NCI-H82 (cell line): ENCODE measurements at places on chromosomes 11 and 22.

DNA sequence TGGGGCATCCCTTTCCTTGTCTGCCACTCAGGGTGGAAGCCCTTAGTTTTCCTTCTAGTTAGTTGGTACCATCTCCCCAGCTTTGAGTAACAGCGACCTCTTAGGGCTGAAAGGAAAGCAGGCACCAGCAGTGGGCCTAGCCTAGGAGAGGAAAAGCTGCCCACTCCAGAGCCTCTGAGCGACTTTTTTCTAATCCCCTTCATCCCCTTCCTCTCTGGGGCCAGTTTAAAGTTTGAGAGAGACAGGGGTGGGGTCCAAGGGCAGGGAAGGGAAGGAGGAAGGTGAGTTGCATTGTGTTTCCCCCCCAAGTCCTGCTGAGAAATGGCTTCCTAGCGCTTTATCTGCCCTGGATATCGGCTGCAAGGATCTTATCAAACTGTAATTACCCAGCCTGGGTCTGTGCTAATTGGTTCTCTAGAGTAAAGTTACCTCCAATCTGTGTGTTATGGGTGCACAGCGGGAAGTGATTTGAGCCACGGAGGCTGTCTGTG is 573.9 kb upstream of the CADM1 start:
- peak; percentile 89 for DNase-seq

DNA sequence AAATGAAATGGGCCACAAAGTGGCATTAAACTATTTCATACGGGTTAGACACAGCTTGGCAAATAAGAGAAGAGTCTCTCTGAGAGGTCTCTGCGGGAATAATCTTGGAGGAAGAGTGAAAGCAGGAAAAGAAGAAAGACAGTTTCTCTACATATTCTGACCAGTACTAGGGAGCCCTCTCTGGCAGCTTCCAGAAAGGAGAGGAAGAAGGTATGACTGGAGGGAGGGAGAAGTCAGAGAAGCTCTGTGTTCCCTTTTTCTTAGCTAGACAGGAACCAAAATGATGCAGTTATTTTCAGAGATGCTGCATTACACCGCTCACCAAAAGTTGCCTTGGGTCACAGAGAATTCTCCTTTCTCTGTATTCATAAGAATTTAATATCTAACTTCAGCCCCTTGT is 382.1 kb downstream of the KCNA4 start:
- DNase-seq: no peak

DNA sequence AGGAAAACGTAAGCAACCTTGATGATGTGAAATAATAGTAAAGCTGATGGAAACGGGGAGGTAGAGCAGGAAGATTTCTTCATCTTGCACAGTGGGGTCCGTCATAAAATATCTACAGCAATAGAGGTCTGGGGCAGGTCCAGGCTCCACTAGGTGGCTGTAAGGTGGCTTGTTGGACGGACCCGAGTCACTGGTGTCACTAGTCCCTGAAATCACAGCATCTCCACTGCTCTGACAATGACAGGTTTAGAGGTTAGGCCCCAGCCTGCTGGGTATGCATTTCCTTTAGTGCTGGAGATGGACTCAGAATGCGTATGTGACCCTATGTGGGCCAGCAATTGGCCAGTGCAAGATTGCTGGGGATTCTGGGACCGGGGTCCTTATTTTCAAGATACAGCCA is 25.2 kb upstream of the CLDN5 start:
- DNase-seq: no peak

GRCh38 chr22:32620992-32621391 is 146.4 kb downstream of the FBXO7 start:
- peak; percentile 8 for DNase-seq

DNA sequence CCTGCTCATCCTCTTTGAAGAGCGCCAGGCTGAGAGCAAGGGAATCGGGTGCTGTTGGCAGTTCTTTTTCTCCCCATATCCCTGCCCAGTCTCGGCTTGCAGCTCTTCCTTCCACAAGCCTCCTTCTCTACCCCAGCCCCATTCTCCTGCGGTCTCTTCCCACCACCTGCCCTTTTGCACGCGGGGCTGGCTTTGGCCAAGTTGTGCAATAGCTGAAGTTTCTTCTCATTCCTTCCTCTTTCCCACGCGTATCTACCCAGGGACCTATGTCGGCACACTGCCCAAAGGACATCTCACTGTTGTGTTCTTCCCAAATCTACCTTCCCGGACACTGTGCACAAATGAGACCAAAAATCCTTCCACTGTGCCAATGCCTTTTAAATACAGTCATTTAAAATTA is 22.3 kb upstream of the HTR3A start:
- no peak for DNase-seq

DNA sequence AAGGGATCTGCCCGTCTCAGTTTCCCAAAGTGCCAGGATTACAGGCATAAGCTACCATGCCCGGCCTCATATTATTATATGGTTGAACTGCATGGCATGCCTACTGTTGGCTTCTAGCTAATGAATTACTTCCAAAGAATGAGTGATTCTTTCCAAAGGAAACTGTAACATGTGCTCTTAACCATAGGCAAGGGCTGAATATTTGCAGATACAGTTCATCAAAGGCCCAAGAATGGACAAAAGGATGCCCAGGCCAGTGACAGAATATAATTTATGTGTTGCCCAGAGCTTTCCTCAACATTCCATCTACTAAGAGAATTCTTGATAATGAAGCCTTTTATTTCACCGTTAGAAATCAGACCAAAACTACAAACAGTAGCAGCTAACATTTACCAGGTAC is 27.0 kb upstream of the CCDC89 start:
- DNase-seq: no peak

- DNase-seq: no peak
Measured at GRCh38 chr11:13905137-13905781, 57.3 kb upstream of the SPON1 start.
